Effector CD4-positive, alpha-beta T cell (primary cell): ENCODE measurements at places on chromosomes 13 and 19.

DNA sequence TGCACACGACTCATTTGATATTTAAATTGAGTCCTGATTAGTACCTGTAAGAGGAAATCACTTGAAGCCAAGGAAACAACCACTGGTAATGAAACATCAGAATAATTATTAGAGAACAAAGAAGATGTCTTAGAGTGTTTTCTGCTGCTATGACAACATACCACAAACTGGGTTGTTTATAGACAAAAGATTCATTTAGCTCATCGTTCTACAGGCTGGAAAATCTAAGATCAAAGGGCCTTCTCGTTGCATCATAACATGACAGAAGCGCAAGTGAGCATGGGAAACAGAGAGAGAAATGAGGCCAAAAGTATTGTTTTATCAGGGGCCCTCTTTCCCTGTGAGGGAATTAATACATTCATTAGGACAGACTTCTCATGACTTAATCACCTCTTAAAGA, 1024.0 kb upstream of the PCDH9 start:
- no peak for DNase-seq

GRCh38 chr13:66171920-66172319, 1058.2 kb downstream of the PCDH9 start:
- no peak for DNase-seq

GRCh38 chr19:50728084-50728737, 5.0 kb downstream of the CLEC11A start:
- no peak for DNase-seq

GRCh38 chr19:7287722-7288121, 6.5 kb downstream of the INSR start:
- no peak for DNase-seq

DNA sequence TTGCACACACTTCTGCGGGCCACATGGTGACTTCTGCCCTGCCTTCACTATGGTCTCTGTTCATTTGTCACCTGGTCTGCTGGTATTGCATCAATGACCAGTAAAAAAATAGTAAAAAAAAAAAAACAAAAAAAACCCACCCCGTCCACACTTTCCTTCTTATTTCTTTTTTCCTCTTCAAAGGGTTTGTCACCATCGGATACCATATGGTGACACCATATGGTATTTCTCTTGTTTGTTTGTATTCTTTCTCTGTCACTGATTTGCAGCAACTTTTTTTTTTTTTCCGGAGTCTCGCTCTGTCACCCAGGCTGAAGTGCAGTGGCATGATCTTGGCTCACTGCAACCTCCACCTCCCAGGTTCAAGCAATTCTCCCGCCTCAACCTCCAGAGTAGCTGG, 26.2 kb upstream of the OR7C2 start:
- no peak for DNase-seq

GRCh38 chr13:39273953-39274738, 235.9 kb downstream of the NHLRC3 start:
- DNase-seq: no peak

GRCh38 chr19:54418930-54419800, 3.9 kb downstream of the TTYH1 start:
- DNase-seq: no peak

DNA sequence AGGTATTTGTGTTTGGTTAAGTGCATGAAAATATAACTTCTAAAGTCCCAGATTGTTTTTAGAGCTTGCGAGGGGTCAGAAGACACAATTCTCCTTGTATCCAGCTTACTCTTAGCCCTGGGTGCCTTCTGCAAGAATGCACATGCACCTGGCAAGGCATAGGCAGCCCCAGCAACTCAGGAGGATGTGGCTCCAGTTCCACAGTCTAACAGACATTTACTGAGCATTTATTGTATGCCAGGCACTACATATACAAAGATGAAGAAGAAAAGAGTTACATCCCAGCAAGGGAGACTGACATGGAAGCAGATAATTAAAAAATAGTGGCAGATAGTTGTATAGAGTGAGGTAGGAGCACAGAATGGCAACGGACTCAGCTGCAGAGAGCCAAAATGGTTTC, 101.1 kb upstream of the FRY start:
- no peak for DNase-seq

DNA sequence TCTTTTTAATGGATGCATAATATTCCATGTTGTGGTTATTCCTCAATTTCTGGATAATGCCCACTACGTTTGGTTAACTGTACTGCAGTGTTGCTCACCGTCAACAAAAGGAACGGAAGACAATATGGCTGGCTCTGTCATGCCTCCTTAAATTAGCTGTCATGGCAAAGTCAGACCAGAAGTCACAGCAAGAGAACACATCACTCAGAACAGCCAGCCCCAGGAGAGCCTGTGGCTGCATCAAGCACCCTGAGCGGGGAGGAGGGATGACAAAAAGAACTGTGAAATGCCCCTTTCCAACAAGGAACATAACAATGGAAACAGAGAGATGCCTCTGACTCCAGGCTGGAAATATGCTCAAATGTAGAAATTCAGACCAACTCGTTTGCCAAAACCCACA, 366.0 kb upstream of the ZNF507 start:
- no peak for DNase-seq

DNA sequence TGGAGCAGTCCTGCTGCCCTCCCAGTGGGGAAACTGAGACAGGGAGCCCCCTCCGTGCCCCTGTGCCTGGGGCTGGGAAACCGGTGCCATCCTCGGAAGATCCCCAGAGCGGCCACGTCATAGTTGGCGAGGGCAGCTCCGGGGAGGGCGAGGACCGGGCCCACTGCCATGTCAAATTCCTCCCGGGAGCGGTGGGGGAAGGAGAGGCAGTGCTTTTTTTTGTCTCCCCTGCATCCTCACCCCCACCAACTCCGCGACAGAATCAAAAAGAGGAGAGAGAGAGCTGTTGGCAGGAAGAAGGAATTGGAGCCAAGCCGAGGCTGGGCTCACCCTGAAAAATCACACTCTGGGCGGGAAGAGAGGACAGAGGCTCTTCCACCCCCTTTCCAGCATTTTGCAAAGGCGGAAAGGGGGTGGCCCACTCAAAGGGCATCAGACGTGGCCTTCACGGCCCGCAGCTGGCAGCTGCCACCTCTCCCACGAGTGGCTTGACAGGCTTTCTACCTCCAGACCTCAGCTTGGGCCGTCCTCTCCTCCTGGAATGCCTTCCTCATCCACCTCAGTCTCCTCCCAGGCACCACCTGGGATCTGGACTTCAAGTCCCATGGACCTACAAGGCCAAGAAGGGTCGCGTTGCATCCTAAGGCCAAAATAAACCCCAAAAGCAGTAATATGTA, 19.6 kb upstream of the NFIC start:
- no peak for DNase-seq

DNA sequence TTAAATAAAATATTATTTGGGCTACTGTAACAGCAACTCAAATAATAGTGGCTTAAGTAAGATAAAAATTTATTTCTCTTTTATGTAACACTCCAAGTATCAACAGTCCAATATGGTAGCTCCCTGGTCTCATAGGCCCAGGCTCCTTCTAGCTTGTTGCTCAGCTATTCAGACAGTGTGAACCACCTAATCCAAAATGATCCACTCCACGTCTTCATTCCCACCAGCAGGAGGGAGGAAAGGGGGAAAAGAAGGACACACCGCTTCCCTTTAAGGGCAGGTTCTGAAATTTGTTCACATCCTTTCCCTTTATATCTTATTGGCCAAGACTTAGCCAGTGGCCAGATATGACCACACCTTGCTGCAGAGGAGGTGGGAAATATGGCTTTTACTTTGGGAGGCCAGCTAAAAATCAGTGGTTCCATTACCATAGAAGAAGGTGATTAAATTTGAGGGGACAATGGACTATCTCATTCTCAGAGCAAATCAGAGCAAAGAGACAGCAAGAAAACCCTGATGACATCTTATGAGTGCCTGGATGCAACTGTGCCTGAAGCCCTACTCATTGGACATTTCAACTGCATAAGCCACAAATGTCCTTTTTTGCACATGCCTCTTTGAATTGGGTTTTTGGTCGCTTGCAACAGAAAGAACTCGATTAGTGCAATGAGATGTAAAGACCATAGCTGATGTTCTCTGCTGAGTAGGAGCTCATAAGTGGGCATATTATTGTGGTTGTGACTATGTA, 7.0 kb upstream of the EPOR start:
- no peak for DNase-seq
